ENCODE measurements at places on chromosomes 2 and 18.

DNA sequence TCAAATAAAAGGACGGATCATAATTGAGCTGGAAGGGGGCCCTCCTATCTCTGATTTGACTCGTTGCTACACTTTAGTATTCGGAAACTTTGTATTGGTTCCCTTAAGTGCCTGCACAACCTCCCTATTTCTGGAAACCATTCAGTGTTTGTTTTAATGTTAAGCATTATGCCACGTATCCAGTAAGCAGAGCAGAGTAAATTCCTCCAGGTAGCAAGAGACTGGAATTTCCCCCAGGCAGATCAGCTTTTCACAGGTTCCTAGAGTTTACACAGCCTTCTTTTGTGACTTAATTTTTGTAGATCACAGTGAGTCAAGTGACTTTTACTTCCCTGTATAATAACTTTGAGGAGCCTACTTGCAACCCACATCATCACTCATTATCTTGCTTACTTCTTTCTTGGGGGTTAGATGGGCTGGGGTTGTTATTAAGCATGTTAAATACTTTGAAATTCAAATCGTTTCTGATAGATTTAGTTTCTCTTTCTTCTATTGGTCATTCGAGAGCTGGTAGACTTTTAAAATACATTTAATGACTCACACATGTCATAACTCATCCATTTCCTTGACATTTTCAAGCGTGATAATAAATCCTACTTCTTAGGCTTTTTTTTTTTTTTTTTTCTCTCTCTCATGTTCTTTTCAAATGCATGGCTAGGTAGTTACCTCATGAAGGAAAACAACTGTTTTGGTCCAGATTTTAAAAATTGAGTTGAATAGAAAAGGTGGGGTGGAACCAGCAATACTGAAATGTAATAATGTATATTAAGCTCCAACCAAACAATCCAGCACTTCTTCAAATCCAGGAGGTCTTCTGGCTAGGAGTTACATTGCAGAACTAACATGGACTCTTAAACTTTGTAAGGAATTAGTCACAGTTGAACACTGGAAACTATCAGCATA is 219.3 kb downstream of the NEDD4L start:
- DNase-seq, result no peak

DNA sequence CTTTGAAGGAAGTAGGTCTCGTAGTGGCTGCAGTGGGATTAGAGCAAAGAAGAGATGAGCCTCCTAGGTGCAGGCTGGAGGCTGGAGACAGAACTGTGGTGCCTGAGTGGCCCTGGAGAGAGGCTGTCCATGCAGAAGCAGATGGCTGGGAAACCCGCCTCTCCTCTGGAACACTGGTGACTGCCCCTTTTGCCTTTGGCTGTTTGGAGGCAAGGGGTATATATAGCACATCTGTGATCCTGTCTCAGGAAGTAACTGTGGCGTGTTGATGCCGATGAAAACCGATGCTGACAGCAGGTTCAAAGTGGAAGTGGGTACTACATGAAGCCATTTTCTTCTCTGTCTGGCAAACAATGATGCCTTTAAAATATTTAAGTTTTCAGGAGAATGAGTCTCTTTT is 43.5 kb downstream of the SLC9A2 start:
- no peak for DNase-seq

DNA sequence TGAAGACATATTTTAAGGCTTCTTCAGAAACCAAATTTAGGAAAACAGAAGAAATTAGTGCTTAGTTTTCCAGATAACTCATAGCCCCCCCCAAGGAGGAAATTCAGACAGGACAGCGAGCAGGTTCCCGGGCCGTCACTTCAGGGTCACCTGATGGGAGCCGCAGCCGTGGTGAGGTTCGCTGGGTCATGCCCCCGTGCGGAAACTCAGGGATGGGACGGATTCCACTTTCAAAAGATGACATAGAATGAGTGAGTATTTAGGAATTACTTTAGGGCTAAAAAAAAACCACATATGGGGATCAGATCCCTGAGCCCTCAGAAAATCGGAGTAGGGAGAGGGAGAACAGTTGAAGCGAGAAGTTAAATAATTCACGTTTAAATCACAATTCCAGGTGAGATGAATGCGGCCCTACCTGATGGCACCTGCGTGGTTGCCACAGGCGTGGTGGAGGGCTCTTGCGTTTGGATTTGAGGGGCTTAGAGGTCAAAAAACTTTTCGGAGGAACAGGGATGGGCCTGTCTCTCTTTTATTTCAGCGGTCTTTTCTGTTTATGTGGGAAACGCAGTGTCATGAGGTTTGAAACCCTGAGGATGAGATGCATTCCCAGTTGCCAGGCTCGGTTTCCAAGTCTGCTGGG is 114.4 kb downstream of the NFATC1 start:
- DNase-seq, result no peak

- DNase-seq, result peak; percentile 87
Observed at GRCh38 chr18:58135701-58136331, 91.8 kb downstream of the NEDD4L start.

GRCh38 chr18:36829362-36830157 is 633 bp downstream of the KIAA1328 start:
- DNase-seq, result no peak
